ENCODE measurements at places on chromosomes 2 and 18.

DNA sequence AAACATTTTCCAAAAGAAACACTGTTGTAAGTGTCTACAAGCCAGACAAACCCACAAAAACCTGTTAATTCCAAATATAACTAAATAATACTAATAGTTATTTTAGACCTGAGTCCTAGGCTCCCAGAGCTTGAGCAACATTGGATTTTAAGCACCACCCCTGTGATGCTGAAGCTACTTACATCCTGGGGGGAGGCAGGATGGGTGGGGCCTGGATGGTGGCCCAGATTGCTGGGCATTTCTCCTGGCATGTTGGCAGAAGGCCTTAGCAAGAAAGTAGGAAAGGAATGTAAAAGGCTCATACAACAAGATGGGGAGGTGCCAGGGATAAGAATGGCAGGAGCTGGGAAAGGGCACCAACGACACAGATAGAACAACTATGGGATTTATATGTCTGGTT lies 50.7 kb upstream of the OTX1 start:
- DNase-seq: no peak

DNA sequence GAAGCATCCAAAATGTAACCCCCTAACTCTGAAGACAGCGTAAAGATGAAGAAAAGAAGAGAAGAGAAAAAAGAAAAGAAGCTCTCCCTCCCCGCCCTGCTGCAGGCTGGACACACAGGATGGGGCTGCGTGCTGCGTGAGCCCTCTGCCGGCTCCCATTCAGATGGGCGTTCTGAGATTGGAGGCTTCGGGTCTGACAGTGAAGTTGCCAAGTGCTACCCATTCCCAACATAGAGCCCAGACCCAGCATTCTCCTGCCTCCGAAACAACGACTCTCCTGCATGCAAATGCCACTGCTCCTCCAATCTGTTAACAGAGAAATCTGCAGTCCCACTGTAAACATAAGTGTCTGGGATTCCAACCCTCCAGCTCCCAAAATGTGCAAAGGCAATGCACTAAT lies 234.9 kb downstream of the BCL11A start:
- no peak for DNase-seq

DNA sequence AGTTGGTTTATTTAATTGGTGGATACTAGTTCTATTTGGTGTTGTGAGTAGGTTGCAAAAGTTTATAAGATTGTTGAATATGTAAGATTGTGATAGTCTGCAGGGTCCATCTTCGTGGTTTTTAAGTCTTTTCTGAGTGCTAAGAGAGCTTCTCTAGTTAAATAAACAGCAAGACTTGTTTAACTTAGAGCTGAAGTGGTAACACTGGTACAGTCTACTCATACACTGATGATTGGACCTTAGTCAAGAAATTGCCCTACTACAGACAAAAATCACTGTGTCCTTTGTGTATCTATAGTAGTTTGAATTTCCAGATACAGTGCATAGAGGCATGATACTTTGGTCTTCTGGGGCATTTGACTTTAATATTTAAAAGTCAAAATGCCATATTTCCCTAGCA lies 94.6 kb downstream of the PHLPP1 start:
- no peak for DNase-seq

DNA sequence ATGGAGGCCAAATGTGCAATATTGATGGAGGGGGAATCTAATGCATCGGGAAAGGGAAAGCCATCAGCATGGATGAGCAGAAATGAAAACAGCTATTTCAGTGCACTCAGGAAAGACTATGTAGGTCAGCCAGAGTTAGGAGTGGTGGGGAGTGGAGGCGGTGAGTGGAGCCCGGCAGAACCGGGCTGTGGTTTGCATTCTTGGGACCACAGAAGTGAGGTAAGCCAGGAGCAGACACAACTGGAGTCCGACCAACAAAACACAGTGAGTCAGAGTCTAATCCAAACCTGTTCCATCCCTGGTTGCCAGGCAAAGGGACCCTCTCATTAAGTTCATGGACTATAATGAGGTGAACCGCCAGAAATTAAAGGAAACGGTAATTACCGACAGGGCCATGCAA lies 61.1 kb upstream of the RAB12 start:
- DNase-seq: no peak

DNA sequence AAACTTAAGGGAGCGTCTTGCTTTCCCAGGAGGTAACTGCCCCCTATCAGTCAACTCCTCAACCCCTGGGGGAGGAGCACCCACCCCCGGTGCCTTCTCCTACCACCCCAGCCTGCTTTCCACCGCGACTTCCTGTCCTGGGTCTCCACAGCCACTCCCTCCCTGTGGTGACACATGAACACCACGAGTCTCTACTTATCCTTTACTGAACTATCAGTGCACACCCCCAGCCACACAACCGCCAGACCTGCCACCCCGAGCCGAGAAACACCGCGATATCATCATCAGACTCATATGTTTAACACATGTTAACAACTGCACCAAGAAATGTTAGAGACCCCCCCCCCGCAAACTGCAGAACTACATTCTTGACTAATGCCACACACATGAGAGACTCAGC lies 43.3 kb downstream of the LONRF2 start:
- no peak for DNase-seq

- DNase-seq: no peak
These were observed 358.7 kb upstream of the TFPI start for GRCh38 chr2:187912950-187913349.

DNA sequence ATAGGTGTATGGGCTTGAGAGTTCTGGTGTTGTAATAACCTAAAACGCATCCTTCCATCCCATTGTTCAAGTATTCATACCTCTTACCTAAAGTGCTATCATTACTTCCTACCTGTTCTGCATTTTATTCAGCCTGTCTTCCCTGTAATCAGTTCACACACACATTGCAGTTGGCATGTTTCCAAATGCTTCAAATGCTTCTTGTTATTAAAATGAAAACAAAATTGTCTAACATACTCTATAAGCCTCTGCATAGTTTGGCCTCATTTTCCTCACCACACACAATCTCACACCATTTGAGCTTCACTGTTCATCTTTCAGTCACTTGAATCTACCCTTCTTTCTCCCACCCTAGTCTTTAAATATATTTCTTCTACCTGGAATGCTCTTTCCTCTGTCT lies 1178.2 kb upstream of the NRXN1 start:
- DNase-seq: no peak

- no peak for DNase-seq
These were observed 73.3 kb upstream of the KLF7 start for GRCh38 chr2:207238831-207239701.

DNA sequence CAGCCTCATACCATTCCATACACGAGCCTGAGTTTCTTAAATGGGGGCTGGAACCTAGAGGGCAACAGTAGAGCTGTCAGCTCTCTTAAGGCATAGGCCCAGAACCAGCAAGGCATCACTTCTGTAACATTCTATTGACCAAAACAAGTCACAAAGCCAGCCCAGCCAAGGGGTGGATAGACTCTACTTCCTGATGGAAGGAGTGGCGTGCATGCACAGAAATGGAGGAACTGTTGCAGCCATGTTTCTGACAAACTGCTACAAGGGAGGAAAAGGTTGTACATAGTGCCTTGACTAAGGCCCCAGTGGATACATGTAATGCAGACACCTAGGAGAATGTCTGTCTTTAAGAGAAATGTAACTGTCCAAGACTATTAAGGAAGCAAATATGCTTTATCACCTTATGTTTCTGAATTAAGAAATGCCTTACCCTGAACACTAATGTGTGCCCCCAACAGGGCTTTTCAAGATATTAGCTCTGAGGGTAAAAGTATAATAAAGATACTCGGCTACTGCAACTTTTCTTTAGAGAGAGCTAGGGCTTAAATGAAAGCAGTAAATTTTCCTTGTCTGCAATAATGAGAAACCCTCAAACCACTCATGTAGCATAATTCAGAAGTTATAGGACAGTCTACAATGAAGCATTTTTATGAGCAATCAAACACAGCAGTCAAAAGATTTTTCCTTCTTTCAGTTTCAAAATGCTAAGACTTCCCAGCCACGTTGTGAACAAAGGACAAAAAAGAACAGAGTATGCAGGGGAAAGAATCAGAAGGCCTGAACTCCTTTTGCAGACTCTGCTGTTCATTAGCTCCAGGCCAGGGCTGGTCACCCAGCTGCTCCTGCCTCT lies 35.1 kb upstream of the CDC42EP3 start:
- no peak for DNase-seq

GRCh38 chr2:216113572-216113971 lies 4.4 kb downstream of the XRCC5 start:
- no peak for DNase-seq

DNA sequence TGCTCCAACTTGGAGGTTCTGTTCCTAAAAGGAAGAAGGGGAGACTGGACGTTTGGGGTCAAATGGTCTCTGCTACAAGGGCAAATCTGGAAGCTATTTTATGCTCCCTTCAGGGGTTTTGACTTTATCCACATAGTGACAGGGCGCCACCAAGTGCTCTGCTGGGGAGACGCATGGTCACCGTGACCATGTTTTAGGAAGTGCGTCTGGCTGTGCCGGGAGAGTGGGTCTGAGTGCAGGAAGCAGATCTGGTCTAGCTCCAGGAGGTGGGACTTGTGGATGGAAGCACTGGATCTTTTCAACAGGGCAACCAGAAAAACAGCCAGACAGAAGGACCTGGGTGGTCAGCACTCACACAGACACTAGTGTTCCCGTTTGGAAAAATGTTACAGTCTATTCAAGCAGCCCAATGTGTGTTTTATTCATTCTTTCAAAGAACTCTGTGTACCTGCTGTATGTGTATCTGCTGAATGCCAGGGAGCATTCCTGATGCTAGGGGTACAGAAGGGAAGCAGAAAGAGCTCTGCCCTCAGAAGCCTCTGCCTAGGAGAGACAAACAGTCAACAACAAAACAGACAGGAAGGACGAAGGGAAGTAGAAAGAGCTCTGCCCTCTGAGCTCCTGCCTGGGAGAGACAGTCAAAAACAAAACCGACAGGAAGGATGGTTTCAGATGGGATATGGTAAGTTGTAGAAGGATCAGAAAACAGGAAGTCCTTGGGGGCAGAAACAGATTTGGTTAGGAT lies 14.3 kb downstream of the IMPA2 start:
- peak; percentile 45 for DNase-seq

DNA sequence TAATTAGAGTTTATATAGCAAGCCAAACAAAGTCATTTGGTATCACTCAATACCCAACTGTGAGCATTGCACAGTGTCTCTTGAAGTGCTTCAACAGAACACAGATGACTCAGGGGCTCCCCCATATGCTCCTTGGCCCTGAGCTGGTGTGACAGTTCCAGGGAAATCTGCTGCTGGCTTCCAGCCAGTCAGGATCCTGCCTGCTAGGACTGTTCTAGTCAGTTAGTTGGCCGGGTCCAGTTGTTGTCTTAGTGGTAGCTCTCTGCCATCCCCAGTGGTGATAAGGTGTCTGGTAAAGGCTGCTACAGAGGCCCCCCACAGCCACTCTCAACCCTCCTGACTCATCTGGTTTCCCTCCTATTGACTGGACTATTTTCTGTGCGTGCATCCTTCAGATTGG lies 100.3 kb downstream of the IRS1 start:
- no peak for DNase-seq

GRCh38 chr2:178114462-178114861 lies 2.2 kb downstream of the RBM45 start:
- no peak for DNase-seq

- DNase-seq: no peak
These were observed 32.4 kb downstream of the MARCO start for GRCh38 chr2:118974103-118974993.

- DNase-seq: no peak
These were observed 170.6 kb downstream of the FIGN start for GRCh38 chr2:163565192-163565591.

DNA sequence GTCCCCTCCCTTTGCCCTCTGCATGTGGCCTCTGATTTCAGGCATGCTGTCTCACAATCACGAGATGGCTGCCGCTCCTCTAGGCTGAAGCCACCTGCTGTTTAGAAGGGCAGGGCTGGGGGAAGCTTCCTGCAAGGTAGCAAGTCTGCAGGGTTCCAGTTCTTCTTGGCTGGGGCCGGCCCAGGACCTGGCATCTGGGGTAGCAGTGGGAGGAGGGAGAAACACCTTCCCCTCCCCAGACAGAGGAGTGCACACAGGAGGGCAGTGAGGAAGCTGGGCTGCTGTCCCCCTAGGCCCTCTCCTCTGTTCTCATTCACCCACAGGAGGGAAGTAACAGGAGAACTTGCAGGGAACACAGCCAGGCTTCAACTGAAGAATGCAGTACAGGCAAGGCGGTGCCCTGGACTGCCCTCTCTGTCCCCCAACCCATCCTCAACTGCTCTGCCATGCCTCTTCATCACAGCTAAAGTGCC lies 345.9 kb upstream of the HS6ST1 start:
- DNase-seq: no peak

DNA sequence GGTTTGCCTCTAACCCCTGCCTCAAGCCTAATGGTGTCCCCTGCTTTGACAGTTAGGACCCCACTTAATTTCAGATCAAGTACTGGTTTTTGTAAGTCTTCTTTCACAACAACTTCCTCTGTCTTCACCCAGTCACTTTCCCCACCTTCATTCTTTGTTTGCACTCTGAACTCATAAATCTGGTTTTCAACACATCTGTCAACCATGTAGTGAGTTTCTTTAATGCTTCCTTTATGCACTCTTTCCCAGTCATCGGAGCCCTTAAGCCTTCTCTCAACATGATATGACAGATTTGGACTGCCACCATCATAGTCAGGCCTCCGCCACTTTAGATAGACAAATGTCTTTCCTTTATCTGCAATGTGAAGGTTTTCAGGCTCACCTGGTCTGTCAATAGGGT lies 109.1 kb downstream of the PLEKHA3 start:
- no peak for DNase-seq

DNA sequence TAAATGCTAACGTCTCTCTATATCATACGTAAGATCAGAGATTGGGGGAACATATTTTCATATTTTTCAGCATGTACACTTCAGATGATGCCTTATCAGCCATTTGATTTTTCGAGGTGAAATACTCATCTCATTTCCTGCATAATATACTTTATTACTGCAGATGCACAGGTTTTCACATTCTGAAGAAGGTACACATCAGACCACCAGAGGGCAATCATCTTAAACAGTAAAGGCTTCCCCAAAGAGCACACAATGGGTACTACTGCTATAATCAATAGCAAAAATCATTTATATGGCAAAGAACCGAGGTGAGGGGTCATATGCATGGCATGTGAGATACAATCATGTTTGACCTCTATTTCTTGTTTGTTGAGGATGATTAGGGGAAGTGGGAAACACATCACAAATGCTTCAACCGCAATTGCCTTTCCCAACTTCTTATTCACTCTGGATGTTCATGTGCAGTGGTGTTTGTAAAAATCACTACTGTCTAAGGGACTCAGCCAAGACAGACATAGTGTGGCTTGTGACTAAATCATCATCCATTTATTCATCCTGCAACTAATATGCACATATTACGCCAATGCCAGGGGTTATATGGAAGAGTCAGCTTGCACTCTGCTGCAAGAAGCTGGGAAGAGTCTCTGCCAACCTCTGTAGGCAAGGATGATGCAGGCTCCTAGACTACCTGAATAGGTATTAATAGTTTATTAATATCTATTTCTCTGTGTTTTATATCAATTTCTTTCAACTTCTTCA lies 118.7 kb downstream of the EPB41L3 start:
- DNase-seq: no peak

All from stimulated activated CD4-positive, alpha-beta T cell treated with anti-CD3 and anti-CD28 coated beads, Interleukin-4, amount 100 ng/mL, for 4 hours (primary cell).